ENCODE measurements at places on chromosomes 13 and 19.

DNA sequence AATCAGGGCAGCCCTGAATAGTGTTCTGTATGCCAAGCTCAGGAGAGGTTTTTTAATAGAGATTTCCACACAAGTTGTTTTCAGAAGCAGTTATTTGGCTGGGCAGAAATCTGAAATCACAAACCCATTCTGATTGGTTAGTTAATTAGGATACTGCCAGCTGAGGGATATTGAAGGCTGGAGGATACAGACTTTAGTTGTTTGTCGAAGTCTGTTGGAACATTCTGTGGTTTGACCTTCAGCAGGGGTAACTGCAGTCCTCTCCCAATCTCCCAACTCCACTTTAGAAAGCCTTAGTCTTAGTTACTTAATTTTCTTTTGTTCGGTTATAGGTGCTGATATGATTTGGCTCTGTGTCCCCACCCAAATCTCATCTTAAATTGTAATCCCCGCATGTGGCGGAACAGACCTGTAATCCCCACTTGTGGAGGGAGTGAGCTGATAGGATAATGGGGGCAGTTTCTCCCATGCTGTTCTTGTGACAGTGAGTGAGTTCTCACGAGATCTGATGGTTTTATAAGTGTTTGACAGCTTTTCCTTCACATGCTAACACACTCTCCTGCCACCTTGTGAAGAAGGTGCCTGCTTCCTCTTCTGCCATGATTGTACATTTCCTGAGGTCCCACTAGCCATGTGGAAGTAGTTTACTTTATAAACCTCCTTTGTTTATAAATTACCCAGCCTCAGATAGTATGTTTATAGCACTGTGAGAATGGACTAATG lies 169.2 kb downstream of the GPC5 start:
- no peak for DNase-seq

- DNase-seq: no peak
Observed at GRCh38 chr19:17327654-17328516, 6.8 kb downstream of the ANO8 start.

DNA sequence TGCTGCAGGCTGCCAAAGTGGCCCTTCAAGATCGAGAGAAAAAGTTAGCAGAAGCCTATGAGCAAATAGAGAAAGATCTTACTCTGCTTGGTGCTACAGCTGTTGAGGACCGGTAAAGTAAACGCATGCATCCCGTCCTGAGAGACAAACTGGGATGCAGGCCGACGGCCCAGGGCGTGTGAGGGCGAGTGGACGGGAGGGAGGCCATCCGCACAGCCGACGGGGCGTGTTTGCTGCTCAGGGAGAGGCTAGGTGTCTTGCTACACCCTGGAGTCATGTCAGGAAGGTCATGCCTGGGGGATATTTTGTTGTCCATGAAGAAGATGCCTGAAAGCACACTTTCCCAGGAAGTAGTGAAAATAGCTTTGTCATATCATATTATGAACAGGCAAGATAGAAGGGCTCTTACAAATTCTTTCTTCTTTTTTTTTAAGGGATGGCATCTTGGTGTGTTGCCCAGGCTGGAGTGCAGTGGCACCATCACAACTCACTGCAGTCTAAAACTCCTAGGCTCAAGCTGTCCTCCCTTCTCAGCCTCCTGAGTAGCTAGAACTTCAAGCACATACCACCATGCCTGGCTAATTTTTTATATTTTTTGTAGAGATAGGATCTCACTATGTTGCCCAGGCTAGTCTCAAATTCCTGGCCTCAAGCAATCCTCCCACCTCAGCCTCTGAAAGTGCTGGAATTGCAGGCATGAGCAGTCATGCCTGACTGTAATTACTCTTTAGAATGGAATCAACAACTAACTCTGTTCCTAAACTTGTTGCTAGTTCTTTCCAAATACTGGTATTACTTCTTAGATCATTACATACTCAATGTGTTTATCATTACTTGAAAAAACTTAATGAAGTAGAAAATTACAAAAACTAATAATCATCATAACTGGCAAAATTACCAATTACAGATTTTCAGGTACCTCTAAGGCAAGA lies 117.6 kb upstream of the MCF2L start:
- DNase-seq: no peak

- no peak for DNase-seq
Observed at GRCh38 chr13:85255978-85256377, 543.2 kb downstream of the SLITRK6 start.

GRCh38 chr19:58278541-58279041 lies at the start of gene ZNF8:
ZNF8 (plus strand) TSS chr19:58278955; CDS start chr19:58279082, 127 bp downstream.
- DNase-seq: peak; percentile 99

- DNase-seq: no peak
Observed at GRCh38 chr19:11096210-11096841, 7.1 kb downstream of the LDLR start.

GRCh38 chr19:34317311-34317927 lies 47.6 kb upstream of the GPI start:
- no peak for DNase-seq

DNA sequence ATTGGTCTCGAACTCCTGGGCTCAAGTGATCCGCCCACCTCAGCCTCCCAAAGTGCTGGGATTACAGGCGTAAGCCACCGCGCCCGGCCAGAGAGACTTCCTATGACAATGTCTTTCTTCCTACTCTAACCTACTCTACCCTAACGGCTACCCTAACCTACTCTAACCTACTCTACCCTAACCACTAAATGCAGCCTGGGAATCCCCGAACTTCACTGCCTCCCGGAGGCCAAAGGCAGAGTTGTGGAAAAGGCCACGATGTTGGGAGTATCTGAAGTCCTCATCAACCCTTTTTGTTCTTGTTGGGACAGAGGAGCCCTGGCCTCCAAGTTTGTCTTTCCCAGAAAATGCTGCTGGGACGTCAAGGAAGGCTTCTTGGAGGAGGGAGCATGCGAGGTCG lies 967 bp upstream of the NR2C2AP start:
- no peak for DNase-seq

DNA sequence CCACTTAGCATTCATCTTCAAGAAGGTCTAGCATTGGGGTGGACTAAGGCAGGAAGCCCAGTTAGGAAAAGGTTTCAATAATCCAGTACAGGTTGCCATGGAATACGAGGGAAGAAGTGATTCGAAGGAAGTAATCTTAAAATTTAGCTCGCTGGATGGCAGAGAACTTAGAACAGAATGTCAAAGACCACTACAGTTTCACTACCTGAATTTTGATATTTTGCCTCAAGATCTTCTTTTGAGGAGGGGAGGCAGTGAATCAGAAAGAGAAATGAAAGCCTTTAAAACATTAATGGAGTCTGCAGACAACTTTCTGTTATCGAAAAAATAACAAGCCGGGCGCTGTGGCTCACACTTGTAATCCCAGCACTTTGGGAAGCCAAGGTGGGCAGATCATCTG lies 7.0 kb upstream of the RAB8A start:
- no peak for DNase-seq

- DNase-seq: no peak
Observed at GRCh38 chr13:88074794-88075510, 403.8 kb downstream of the SLITRK5 start.

- DNase-seq: peak; percentile 73
Observed at GRCh38 chr19:52369559-52370340, at the start of gene ZNF880. ZNF880 (plus strand) TSS chr19:52369923; CDS start chr19:52369966, 43 bp downstream.

GRCh38 chr19:3710265-3710812 lies 2.2 kb downstream of the TJP3 start:
- peak; percentile 86 for DNase-seq

DNA sequence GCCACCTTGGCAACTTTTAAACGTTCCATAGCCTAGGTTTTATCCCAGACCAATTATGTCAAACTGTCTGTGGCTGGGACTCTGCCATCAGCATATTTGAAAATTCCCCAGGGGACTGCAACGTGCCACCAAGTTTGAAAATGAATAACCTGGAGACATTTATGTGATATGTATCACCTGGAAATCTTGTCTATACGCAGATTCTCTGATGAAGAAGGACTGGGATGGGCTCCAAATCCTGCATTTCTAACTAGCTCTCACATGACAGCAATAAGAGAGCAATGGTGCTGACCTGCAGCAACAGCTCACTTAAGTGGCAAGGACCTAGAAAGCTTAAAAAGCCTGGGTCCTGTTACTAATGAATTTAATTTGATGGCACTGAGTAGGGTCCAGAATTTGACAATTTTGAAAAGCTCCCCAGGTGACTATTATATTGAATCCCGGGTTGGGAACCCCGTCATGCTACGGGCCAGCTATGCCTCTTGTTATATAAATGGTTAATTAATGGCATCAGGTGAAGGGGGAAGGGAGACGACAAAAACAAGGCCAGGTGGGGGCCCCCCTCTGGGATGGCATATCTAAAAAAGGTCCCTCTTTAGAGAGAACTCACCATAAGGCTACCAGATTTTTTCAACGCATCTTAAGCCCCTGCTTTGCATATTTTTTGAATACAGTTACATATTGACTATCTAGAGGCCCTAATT lies 213.7 kb downstream of the ZIC5 start:
- DNase-seq: no peak

GRCh38 chr13:102913914-102914313 lies 68.1 kb downstream of the ERCC5 start:
- no peak for DNase-seq

- DNase-seq: peak; percentile 68
Observed at GRCh38 chr19:13154241-13154778, 4.1 kb downstream of the IER2 start.

DNA sequence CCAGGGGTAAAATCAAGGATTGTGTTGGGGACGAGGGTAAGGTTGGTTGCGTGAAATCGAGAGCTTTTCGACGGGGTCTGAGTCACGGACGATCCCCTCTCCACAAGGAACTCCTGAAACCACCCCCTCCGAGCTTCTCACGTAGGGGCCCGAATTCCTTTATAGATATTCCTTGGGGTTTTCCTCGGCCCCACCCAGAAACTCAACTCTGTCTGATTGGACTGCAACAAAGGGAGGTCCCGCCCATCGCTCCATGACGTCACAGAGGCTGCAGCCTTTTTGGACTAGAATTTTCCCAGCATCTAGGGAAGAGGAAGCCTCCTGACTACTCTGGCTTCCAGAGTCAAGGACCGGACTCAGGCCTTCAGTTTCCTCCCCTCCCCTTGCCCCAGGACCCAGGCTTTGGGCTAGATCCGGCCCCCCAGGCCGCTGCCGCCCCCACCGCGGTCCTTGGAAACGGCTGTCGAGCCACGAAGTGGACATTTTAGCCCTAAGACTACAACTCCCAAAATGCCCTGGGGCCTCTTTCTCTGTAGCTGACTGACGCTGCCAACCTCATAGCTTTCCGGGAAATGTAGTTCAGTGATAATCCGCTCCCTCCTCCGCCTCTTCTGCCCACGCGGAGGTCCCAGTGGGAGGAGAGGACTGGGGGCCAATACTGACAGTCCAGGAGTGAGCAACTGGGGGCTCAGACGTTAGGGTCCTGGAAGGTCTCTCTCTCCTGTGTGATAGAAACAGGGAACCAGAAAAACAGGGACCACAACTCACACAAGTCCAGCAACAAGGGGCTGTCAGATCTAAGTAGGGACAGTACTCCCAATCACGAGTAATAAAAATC lies at the start of gene IZUMO1:
Gene IZUMO1 (minus strand): TSS at position 172 of the 838 bp plus-strand sequence. CDS start 1,050 bp downstream, outside the sequence.
- peak; percentile 90 for DNase-seq

DNA sequence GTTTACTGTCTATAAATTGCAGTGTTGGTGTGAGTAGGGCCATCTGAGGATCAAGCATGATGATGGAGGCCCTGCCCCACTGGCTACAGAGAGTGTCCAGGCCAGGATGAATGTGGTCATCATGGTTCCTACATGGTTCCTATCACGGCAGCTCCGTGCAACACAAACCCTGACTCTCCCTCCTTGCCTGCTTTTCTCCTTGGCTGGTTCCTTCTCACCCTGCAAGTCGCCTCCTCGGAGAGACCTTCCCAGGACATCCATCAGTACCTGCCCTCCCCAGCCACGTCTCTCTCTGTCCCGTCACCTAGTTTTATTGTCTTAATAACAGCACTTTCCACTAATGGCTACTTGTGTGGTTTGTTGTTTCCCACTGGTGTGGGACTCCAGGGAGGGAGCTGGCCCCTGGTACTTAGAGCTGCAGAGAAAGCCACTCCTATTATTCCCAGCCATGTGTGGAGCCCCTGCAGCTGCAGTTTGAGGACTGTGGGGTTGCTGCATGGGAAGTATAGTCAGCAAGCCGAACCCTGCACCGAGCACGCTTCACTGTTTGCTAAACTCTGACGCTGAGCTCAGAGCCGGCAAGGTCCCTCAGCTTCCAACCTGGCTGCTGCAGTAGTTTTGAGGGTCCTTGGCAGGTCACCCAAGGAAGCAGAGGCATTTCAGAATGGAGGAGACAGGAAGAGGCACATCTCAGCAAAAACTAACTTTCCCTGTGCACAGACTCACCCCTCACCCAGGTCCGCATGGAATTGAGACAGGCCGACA lies 146.4 kb upstream of the VSTM2B start:
- no peak for DNase-seq

DNA sequence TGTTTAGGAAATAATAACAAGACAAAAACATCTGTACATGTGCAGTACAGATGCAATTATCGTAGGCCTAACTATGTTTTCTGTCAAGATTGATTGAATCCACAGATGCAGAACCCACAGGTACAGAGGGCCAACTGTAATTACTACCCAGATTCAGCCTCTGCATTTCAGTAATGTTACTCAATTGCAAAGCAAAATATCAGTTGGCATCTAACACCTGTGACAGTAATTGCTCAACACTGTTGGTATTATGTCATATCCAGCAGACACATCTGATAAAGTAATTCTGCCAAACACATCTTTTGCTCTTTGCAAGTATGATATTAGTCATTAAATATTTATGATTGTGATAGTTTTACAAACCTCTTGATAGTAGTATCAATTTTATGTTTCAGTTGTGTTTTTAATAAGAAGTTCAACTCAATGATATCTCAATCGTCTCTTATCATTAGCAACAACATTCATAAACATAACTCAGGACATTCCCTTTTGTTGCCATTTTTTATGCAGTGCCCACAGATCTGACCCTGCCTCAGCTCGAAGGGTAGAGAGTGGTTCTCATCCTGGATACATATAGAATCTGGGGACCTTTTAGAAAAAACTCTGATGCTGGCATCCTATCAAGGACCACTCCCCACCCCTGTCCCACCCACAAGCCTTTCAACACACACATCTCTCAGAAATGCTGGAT lies 104.7 kb downstream of the MYCBP2 start:
- DNase-seq: no peak

DNA sequence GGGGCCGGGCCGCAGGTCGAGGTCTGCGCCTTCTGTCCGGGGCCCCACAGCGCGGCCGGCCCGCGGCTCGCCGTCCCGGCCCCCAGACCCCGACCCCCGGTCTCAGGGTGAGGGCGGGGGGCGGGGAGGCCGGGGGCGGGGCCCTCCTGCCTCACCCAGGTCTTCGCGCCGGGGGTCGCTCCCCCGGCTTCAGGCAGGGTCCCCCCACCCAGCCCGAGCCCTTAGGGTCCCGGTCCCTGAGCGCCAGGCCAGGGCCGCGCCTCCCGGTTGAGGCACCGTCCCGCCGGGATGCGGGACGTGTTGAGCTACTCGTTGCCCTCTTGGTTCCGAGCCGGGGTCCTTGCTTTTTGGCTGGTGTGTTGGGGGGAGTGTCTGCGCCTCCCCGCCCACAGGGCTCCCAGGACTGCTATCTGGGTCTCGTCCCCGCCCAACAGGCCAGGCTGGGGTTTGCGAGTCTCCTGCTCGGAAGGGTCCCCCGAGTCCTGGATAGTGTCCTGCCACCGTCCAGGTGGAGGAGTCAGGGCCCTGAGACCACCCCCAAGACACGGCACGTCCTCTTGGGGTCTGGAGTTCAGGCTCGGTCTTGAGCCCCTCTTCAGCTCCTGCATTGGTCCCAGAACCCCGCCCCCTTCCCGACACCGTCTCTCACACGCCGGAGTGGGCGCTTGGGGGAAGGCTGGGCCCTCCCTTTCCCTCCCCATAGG lies 452 bp downstream of the PIAS4 start:
- DNase-seq: peak; percentile 49
